ENCODE measurements at places on chromosomes 2 and 18.
A peak's percentile ranks its signal among the peaks of the same experiment; 100 is the strongest.

- DNase-seq = no peak
These were observed 77.3 kb upstream of the PHLPP1 start for GRCh38 chr18:62637807-62638687.

- peak; percentile 25 for DNase-seq
These were observed 342.6 kb upstream of the KLHL29 start for GRCh38 chr2:23042216-23042906.

- no peak for DNase-seq
These were observed 53.2 kb downstream of the USP14 start for GRCh38 chr18:211582-211981.

DNA sequence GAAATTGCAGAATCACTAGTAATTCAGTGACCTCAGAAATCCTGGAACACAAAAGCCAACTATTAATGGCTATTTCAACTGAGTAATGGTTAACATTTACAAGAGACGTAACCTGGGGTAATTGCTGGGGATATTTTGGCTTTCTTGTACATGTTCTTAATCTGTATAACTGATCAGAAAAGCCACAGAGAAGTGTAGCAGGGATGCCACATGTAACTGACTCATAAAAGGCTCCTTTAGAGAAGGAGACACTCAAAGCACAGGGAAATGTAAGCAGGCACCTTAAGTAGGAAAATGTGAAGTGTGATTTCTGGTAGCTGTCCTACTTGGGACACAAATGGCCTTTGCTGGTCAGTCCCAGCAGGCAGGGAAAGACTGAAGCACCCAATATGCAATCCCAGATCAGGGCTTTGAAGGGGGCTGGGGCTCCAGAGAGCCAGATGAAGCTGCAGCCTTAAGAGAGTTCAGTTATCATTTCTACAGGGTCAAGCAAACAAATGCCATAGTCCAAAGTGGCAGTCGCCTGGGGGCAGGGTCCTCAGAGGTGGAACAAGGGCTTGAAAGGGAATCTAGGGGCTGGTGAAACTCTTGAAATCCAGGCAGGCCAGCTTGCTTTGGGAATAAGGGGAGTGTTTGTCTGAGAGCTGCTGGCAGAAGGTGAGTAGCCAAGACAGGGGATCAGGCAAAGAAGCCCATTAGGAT lies 7.2 kb upstream of the SPOPL start:
- no peak for DNase-seq

DNA sequence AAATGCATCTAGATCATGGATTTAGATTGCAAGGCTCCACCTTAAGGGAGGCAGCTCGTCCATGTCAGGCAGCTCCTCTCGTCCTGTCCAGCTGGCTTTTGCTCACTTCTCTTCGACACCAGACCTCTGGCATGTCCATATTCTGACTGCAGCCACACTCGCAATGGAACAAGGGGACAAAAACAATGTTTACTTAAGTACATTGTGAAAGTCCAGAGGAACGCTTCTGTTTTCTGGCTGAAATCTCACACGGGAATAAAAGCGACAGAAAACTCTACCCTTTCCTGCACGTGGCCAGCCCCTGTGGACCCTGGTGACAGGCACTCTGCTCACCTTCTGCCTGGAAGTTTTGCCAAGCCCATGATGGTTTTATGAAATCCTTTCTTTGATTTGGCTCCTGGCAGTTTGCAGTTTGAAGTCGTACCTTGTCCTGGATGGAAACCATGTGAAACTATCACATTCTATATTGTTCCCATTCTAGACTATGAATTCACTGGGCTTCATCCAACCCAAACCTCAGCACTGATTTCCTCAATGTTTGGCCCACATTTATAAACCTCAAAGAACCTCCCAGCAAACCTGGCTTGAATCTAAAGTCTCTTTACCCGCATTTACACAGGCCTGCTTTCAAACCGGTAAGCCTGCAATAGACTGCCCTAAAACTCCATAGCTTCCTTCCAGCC lies 134.3 kb upstream of the PIEZO2 start:
- DNase-seq = no peak

- DNase-seq = peak; percentile 48
These were observed 892 bp downstream of the CELF4 start for GRCh38 chr18:37564711-37565100.

DNA sequence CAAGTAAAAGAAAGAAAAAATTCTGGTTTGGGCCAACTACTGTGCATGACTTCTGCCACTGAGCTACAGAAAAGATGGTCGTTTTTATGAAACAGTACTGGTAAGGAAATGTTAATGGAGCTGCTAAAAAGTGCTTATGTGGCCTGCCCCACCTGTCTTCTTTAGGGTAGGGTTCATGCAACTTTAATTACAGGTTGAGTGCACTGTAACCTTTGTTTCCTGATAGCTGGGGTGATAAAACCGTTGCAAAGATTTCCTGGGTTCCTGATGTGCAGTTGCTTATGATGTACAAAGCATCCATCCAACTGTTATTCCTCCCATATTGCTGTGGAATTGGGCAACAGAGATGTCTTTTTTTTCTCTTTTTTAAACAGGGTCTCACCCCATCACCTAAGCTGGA lies 34.3 kb upstream of the PUM2 start:
- DNase-seq = no peak

DNA sequence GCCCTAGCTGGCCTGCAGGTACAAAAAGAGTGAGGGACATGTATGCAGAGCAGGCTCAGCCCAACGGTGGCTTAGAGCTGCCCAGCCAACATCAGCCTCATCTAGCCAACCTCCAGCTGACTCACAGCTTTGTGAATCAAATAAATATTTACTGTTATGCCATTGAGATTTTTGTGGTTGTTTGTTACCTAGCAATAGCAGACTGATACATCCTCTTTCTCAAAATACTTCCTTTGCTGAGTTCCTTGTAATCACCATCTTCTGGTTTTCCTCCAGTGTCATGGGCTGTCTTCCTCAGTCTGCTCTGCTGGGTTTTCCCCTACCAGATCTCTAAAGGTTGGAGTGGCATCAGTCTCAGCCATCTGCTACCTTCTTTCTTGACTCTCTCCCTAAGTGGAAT lies 126.6 kb upstream of the SLC1A4 start:
- no peak for DNase-seq

- DNase-seq = no peak
These were observed 133.5 kb upstream of the ALKAL2 start for GRCh38 chr2:421406-421805.

Measured in fibroblast of skin of abdomen (primary cell).